ENCODE measurements at places on chromosomes 6 and 20.

DNA sequence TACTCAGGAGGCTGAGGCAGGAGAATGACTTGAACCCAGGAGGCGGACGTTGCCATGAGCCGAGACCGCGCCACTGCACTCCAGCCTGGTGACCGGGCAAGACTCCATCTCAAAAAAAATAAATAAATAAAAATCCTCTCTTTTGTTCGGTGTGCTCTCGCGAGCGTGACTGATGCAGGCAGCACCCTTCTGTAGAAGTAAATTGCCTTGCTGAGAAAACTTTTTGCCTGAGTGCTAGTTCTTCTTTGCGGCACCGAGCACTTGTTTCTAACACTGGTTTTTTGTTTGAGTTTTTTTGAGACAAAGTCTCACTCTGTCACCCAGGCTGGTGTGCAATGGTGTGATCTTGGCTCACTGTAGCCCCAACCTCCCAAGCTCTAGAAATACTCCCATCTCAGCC lies 30.5 kb downstream of the PLN start:
- DNase-seq, result no peak

GRCh38 chr6:110951008-110951407 lies 7.5 kb upstream of the GTF3C6 start:
- DNase-seq, result no peak

DNA sequence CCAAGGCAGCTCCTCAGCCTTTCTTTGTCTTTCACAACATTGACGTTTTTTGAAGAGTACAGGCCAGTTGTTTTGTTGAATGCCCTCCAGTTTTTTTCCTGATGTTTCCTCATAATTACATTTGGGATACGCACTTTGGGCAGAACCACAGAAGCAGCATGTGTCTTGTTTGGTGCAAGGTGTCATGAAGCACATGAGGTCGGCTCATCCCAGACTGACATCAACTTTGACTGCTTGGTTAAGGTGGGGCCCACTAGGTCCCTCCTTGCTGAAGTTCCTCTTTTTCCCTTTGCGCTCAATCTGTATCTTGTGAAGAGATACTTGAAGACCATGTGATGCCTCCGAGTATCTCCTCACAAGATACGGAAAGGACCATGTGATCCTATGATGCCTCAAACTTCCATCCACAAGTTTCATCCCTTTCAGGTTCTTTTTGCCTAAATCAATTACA lies 10.5 kb downstream of the SNAI1 start:
- DNase-seq, result peak; percentile 42

DNA sequence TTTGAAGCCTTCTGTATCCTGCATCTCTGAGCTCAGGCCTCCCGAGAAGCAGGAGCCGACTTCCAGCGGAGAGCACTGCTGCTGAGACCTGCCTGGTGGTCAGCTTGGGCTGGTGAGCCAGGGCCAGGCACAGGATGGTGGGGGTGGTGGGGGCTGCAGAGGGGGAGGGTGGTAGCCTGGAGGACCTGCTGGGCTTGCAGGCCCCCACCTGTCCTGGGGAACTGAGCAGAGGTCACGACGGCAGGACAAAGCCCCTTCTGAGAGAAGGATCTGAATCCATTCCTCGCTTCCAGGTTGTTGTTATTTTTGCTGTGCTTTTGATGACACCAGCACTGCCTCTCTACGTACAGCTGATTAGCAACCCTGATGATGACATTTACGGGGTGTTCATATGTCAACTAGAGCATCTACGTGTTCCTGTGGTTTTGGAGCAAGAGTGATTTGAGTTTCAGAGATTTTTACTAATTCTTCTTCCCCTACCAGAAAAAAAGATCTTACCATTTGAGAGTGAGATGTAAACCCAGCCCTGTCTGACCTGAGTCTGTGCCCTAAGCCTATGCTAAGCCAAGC lies 35.7 kb upstream of the CD93 start:
- no peak for DNase-seq

DNA sequence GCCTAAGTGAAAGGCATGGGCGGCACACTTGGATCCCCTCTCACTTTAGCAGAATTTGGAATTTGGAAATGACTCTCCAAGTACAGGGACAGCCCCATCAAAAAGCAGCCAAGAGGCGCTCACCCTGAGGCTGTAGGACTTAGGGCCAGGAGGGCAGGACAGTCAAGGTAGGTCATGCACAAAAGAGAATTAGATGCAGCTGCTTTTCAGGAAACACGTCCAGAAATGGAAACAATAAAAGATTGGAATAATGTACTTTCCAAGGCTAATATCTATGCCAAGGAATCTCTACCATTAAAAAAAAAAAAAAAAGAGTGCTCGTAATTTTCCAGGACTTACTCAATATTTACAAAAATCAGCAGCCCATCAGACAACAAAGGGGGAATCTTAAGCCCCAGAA lies 19.9 kb downstream of the PREP start:
- no peak for DNase-seq

GRCh38 chr6:36733300-36733699 lies 35.7 kb downstream of the RAB44 start:
- DNase-seq, result no peak

DNA sequence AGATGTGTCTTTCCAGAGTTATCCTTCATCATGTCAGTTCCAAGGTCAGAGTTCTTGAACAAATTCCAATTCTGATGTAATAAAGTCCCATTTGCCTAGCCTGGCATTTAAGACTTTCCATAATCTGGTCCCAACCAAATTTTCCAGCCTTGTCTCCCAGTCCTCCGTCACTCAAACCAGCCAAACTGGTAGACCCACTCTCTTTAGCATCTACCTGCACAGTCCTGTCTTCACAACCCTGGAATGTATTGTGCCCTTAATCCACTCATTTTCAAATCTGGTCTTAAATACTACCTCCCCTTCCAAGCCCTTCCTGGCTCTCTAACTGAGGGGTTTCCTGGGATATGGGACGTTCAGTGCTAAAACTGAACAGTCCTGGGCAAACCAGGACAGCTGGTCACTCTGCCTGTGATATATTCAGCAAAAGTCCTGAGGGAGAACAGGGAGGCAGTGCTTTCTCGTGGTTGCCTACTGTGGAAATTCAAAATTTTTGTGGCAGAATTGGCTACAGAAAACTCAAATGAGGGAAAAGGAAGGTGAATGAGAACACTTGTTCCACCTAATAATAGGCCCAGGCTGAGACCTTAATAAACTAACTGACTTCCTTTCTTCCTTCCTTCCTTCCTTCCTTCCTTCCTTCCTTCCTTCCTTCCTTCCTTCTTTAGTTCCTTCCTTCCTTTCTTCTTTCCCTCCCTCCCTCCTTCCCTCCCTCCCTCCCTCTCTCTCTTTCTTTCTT lies 10.8 kb upstream of the AKAP7 start:
- DNase-seq, result no peak

GRCh38 chr6:395432-396125 lies 4.0 kb downstream of the IRF4 start:
- DNase-seq, result peak; percentile 48

GRCh38 chr20:62655282-62656196 lies 13.2 kb downstream of the SLCO4A1 start:
- DNase-seq, result no peak

- no peak for DNase-seq
These were observed 115.1 kb upstream of the LAMP5 start for GRCh38 chr20:9399322-9399721.

DNA sequence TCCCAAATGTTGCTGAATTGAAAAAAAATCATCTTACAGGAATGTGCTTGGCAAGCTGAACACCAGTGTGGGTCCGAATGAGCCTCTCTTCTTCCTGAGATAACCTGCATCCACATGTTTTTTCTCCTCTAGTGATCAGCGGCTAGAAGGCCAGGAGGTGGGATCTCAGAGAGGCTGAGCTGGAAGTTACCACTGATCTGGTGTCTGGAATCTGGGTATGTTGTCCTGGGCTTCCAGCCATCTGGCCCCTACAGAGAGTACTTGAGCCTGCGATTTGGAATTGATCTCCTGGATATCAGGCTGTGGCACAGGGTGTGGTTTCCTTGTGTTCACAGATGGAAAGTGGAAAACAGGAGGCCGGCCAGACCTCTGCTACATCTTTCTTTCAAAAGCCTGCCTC lies 35.9 kb downstream of the SULF2 start:
- no peak for DNase-seq

DNA sequence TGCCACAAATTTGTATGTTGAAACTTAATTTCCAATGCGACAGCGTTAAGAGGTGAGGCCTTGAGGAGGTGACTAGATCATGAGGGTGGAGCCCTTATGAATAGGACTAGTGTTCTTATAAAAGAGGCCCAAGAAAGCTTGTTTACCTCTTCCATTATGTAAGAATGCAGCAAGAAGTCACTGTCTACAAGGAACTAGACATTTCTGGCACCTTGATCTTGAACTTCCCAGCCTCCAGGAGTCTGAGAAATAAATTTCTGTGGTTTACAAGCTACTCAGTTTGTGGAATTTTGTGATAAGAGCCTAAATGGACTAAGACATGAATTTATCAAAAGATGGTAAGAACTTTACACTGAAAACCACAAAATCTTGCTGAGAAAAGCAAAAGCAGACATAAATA lies 173.6 kb upstream of the SGK1 start:
- no peak for DNase-seq

DNA sequence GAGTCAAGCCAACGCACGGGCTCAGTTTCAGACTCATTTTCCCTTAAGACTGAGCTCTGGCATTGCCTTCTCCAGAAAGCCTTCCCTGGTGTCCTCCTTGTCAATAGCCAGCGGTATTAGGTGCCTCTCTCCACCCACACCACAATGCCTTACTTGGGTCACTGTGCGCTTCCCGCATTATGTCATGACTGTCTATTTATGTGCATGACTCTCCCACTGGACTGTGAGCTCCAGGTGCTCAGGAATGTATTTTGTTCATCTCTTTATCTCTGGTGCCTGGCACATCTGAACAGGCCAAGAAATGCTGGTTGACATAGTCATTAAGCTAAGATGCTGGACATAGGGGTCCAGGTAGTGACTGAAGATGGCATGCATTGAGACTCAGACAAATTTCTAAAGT lies 42.7 kb downstream of the DAAM2 start:
- DNase-seq, result no peak

DNA sequence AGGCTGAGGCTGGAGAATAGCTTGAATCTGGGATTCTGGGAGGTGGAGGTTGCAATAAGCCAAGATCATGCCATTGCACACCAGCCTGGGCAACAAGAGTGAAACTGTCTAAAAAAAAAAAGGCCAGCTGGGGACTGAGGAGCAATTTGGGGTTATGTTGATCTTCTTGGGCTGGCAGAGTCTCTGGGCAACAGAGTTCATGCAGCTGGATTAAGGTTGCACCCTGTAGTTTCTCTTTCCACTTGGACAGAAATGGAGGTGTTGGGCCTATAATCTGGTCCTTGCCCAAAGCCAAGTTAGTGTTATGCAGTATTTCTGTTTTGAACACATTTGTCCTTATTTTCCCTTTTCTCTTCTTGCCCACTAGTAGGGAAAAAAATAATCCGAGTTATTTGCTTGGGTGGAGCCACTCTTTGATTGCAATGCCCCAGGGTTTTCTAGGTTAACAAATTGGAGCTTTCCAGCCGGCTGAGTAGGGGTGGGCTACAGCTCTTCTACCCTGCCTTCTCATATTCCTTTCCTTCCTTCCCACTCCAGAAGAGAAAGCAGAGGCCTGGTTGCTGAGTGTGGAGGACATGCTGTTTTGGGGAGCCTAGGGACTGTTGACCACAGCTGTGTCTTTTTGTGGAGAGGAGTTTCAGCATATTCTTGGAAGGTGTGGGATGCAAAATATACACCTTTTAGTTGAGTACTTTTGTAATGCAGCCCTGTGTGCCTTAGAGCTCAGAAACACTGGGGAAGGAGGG lies 213.9 kb downstream of the SOX4 start:
- DNase-seq, result no peak

DNA sequence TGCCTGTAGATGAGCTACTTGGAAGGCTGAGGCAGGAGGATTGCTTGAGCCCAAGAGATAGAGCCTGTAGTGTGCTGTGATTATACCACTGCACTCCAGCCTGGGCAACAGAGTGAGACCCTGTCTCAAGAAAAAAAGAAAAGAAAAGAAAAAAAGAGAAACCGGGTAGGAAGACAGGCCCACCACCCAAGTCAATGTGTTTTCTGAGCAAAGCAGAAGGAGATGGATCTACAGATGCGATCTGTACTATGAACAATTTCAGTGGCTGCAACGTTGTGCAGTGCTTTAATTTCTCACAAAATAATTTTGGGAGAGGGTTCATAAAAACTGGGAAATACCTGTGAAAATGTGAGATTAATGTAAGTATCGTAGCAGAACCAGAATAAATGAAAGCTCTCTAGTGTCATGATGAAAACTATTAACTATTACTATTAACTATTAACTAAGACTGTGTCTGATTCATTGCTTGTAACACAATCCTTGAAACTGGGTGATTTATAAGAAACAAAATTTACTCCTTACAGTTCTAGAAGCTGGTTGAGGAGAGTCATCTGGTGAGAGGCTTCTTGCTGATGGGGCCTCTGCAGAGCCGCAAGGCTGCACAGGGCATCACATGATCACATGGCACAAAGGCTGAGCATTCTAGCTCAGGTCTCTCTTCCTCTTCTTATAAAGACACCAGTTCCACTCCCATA lies 233.1 kb upstream of the ZNF217 start:
- peak; percentile 27 for DNase-seq

DNA sequence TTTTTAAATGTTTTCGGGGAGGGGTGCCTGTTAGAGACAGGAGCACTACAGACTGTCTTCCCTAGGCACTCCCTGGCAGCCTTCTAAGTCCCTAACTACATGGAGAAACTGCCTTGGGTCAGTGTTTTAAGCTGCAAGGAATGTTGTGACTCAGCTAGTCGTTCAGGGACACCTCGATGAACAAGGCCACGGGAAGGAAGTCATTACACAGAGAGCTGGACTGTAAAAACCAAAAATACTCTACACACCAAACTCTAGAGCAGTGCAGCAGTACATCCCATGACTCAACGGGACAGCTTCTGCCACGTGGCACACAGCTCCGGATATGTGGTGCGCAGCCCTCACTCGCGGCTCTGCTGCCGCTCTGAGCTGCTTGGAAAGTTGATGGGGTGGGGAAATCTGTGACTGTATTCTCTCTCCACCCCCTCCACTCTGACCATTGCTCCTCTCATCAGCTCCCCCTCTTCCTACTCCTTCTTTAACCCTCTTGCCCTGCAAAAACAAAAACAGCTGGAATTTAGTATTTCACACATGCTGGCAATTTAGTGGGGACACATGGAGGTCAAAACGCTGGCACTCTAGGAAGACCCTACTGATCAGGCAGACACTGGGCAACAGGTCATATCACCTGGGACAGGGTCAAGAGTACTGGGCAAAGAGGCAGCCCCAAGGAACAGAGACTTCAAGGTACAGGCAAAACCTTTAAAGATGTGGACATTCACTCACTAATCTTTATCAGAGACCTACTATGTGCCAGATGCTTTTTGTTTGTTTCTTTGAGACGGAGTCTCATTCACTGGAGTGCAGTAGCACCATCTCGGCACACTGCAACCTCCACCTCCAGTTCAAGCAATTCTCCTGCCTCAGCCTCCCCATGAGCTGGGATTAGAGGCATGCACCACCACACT lies 10.9 kb upstream of the LPIN3 start:
- DNase-seq, result no peak
